ENCODE measurements at places on chromosomes 2 and 18. TPM values are rescaled to one million over a fixed set of nuclear protein-coding genes. Genes with fewer than 3 reads are reported as not detected.

MAP3K19 gene
- total RNA-seq = not detected

SKOR2 gene
- not detected for total RNA-seq

DNA sequence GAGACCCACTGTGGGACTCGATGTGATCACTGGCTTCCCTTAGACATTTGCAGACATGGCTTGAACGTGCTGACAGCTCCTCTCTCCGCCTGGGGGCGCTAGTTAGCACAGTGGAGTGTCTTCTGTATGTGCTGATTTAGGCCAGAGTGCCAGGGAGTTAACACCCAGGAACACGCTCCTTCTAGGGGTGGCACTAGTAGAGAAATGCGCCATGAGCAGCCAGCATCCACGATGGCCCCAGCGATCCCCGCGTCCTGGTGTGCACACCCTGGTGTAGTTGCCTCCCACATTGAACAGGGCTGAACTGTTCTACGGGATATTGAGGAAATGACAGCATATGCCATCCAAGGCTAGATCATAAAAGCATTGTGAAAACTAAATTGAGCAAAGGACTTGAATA lies 11.4 kb upstream of the NMUR1 start:
- H3K36me3 ChIP-seq = no peaks in the 10 kb centered on the region
- no peak overlapping the region for H3K27ac ChIP-seq
- peaks cover 4% of the 10 kb centered on the region for H3K27me3 ChIP-seq
- DNase-seq = no peak
- no peak overlapping the region for H3K4me3 ChIP-seq

DNA sequence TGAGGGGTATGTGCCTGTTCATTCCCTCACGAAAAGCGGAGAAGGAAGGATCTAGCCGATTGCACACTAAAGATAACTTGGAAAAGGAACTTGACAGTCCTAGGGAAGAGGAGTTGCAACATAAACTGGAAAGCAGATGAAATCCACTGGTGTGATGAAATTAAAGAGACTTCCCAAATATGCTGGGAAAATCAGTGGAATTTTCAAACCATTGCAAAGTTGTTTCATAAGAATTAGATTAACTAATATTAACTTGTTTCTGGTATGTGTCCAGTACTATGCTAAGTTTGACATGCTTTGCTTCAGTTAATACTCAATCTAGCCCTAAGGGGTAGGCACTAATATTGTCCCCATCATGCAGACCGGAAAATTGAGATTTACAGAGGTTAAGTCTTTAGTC lies 222.7 kb downstream of the IKZF2 start:
- H3K27me3 ChIP-seq = no peaks in the 10 kb centered on the region
- H3K4me3 ChIP-seq = no peak overlapping the region
- no peaks in the 10 kb centered on the region for H3K4me1 ChIP-seq
- H3K36me3 ChIP-seq = no peaks in the 10 kb centered on the region

- no peaks in the 10 kb centered on the region for H3K27me3 ChIP-seq
- DNase-seq = no peak
- no peak overlapping the region for H3K27ac ChIP-seq
- no peak overlapping the region for H3K4me3 ChIP-seq
- no peaks in the 10 kb centered on the region for H3K36me3 ChIP-seq
- H3K4me1 ChIP-seq = no peaks in the 10 kb centered on the region
Observed at GRCh38 chr18:52046842-52047241, 293.2 kb upstream of the DCC start.

GRCh38 chr2:144259332-144259731 lies 260.6 kb downstream of the ZEB2 start:
- H3K4me1 ChIP-seq = no peaks in the 10 kb centered on the region
- DNase-seq = no peak
- no peaks in the 10 kb centered on the region for H3K27me3 ChIP-seq
- H3K4me3 ChIP-seq = no peak overlapping the region
- H3K27ac ChIP-seq = no peak overlapping the region

Data from endothelial cell of umbilical vein (primary cell).